ENCODE measurements at places on chromosomes 11 and 22. TPM values are rescaled to one million over a fixed set of nuclear protein-coding genes. Genes with fewer than 3 reads are reported as not detected.

DNA sequence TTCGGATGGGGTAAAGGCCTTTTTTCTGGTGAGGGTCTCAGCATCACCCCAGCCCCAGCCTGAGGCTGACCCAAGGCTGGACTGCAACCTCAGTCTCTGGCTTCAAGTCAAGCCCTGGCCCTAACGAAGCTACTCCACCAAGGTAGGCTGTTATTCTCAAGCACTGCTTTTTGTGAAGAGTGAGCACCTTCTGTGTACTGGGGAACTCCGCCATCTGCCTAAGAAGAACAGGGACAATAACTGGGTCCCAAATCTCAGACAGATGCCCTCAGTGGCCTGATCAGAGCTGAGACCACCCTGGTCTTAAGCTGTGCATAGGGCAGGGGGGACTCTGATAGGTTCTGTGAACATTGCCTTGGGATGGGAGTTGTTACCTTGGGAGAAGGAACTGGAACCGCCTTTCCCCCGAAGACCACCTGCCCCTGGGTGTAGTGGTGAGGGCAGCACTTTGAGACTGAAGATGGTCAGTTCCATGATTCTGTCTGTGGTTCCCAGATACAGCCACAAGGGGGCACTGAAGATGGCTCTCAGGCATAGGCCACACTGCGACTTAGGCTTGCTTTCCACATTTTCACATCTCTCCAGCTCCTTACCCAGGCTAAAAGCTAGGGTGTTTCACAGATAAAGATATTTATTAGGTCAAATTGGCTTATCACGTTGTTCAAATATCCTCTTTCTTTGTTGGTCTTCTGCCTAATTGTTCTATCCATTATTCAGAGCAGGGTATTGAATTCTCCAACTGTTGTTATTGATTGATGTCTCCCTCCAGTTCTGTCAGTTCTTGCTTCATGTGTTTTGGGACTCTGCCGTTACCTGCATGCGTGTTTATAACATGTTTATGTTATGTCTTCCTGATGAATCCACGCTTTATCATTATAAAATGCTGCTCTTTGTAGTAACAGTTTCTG, 11.8 kb upstream of the UVRAG start:
- no peaks in the 10 kb centered on the region for H3K27me3 ChIP-seq
- H3K4me3 ChIP-seq, result no peak overlapping the region
- peaks cover 7% of the 10 kb centered on the region for H3K4me1 ChIP-seq
- peak; percentile 71 for DNase-seq

GRCh38 chr11:74989260-74989638, 516 bp downstream of the NEU3 start:
- peaks cover 34% of the 10 kb centered on the region for H3K4me1 ChIP-seq
- DNase-seq, result peak; percentile 5
- H3K4me3 ChIP-seq, result peak overlapping the region; percentile 98
- no peaks in the 10 kb centered on the region for H3K27me3 ChIP-seq
- H3K27ac ChIP-seq, result peak overlapping the region; percentile 93

- peaks cover 9% of the 10 kb centered on the region for H3K27me3 ChIP-seq
- no peak for DNase-seq
- H3K4me3 ChIP-seq, result no peak overlapping the region
- no peak overlapping the region for H3K27ac ChIP-seq
- no peaks in the 10 kb centered on the region for H3K36me3 ChIP-seq
- peaks cover 11% of the 10 kb centered on the region for H3K4me1 ChIP-seq
Observed at GRCh38 chr11:45048313-45048841, 97.7 kb upstream of the TP53I11 start.

DNA sequence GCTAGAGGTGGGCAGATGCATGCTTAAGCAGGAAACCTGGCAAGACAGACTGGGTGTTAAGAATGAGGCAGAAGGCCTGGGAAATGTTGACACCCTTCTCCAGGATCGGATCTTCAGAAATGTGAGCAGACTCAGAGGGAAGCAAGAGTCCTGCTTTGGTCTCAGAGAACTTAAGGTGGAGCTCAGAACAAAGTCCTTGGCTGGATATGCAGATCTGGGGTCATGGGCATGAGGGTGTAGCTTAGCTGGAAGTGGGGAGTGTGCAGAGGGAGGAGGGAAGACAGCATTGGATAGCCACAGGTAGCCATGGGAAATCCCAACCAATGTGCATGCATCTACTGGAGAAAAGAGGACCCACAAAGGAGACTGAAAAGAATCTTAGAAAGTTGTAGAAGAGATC, 58.6 kb upstream of the CDON start:
- no peak overlapping the region for H3K27ac ChIP-seq
- no peaks in the 10 kb centered on the region for H3K4me1 ChIP-seq
- no peaks in the 10 kb centered on the region for H3K27me3 ChIP-seq
- H3K36me3 ChIP-seq, result no peaks in the 10 kb centered on the region
- no peak overlapping the region for H3K4me3 ChIP-seq
- DNase-seq, result no peak

SCUBE1 gene
- 0.14 TPM for total RNA-seq

FEN1 gene
- 55.4 TPM for total RNA-seq

MRGPRF gene
- not detected for total RNA-seq

SORL1 gene
- 80.0 TPM for total RNA-seq

NTM gene
- total RNA-seq, result not detected

DRG1 gene
- 126 TPM for total RNA-seq

KRTAP5-2 gene
- not detected for total RNA-seq

ZBTB16 gene
- total RNA-seq, result 3.3 TPM

All from activated T-cell treated with anti-CD3 and anti-CD28 coated beads, Interleukin-2, amount 50 U/mL, for 72 hours (primary cell).